ENCODE measurements at places on chromosomes 2 and 18.
A peak's percentile ranks its signal among the peaks of the same experiment; 100 is the strongest.

DNA sequence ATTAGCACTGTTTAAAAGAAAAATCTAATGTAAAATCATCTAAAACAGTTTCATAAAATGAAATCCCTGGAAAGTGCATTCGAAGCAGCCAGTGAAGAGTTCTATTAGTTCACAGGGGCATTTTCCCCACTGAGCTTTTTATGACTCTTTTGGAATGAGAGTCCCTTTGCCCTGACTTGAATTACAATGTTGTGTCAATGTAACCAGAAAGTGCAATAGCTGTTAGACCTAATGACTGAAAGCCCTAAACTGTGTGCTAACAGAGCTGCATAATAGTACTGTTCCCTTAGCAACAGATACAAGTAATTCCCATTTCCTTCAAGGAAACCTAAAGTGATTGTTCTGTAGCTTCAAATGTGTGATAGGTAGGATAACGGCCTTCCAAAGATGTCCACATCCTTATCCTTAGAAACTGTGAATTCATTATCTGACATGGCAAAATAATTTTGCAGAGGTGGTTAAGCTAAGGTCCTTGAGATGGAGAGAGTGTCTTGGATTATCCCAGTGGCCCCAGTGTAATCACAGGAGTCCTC lies 134.4 kb downstream of the L3MBTL4 start:
- no peak for DNase-seq

DNA sequence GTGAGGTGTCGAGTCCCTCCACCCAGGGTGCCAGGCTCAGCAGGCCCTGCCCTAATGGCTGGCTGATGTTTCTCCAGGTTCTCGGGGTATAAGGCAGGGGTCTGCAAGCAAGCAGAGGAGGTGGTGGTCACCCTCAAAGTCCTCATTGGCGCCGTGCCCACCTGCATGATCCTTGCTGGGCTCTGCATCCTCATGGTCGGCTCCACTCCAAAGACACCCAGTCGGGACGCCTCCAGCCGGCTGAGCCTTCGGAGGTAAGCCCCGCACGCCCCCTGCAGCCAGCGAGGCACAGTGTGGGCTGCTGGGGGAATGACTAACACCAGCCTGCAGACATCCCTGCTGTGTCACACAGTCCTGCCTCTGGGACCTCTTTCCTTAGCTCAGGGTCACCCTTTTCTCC lies 14.1 kb downstream of the MFSD2B start:
- DNase-seq: no peak

- no peak for DNase-seq
Measured at GRCh38 chr18:11323359-11323819, 174.0 kb upstream of the PIEZO2 start.

- no peak for DNase-seq
Measured at GRCh38 chr2:143936538-143936847, 583.4 kb downstream of the ZEB2 start.

DNA sequence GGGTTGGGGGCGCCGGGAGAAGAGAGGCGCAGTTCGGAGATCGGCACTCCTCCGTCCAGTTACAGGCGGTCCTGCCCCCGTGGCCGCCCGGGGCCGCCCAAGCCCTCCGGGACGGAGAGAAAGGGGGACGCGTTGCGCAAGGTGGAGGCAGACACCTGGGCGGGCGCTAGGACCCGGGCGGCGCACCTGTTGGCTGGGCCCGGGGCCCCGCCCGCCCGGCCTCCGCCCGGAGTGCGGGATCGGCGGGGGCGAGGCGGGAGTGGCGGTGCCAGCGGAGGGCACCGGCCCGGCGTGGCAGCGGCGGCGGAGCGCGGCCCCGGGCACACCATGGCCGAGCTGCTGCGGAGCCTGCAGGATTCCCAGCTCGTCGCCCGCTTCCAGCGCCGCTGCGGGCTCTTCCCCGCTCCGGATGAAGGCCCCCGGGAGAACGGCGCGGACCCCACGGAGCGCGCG lies at the start of gene SGPP2:
Gene SGPP2 (plus strand): TSS at position 268 of the 453 bp plus-strand sequence. CDS start 60 bp downstream, at position 328.
- DNase-seq: no peak

DNA sequence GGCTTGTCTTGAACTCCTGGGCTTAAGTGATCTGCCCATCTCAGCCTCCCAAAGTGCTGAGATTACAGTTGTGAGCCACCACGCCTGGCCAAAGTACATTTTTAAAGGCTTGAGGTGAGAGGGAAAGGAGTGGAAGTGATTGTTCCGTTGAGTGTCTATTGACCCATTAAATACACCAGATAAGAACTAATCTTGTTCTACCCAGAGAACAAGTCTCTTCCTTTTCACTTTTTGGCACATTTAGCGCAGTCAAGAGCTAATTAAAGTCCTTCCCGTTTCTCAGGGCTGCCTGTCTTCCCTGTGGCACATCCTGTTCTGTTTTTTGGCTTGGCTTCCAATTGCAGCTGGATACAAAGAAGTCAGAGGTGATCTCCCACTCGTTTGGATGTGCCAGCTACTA lies 172.3 kb downstream of the ALPK2 start:
- DNase-seq: no peak

DNA sequence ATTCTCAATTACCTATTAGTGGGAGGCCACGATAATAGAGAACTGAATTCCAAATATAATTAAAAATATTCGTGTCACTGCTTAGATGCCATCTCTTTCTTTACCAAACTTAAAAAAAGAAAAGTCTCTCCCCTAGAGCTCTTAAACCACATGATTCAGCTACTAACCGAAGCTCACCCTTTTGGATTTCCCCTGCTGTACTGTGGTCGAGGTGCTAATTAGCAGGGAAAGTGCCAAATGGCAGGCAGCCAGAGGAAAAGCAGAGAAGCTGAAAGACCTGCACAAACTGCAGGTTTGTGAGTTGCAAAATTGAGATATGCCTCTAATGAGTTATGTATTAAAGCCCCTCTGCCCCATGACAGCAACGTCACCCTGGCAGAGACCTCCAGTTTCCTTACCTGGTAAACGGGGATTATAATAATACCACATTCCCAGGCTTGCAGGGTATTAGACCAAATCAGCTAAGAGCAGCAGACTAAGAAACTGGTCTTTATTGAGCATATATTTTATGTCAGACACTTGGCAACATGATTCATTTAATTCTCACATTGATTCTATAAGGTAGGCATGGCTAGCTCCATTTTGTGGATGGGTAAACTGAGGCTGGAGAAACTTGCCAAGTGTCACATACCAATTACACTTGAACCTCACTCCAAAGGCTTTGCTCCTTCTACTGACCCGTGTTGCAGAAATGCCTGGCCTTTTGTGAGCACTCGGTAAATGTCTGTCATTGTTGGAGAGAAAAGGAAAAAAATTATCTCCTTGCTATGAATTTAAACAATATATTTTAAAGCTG lies 259.7 kb downstream of the LPIN1 start:
- peak; percentile 50 for DNase-seq

- peak; percentile 54 for DNase-seq
Measured at GRCh38 chr2:73823916-73824523, 4.7 kb upstream of the STAMBP start.

DNA sequence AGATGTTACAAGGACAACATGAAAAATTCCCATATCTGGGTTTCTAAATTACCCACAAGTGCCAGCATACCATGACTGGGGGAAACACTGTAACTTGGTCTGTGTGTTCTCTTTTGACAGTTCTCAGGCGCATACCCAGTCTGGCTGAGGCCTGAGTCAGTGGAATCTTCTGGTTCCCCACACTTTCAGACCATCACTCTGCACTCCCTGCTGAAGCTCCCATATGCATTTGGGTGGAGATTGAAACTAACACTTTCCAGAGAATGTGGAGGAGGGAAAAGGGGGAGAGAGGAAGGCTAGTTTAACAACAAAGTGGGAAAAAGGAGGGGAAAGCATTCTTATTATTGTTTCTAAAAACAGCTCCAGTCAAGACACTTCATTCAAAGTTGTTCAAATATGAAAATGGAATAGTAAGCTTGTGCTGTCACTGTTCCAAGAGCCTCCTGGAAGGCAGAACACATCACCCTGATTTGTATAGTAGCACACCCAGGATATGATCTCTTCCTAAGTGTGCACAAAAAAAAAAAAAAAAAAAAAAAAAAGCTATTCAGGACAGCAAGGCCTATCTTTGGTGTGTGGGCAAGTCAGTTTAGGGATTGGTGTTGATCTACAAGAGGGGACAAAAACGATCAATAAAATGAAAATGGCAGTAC lies 48.1 kb upstream of the CTIF start:
- DNase-seq: no peak

DNA sequence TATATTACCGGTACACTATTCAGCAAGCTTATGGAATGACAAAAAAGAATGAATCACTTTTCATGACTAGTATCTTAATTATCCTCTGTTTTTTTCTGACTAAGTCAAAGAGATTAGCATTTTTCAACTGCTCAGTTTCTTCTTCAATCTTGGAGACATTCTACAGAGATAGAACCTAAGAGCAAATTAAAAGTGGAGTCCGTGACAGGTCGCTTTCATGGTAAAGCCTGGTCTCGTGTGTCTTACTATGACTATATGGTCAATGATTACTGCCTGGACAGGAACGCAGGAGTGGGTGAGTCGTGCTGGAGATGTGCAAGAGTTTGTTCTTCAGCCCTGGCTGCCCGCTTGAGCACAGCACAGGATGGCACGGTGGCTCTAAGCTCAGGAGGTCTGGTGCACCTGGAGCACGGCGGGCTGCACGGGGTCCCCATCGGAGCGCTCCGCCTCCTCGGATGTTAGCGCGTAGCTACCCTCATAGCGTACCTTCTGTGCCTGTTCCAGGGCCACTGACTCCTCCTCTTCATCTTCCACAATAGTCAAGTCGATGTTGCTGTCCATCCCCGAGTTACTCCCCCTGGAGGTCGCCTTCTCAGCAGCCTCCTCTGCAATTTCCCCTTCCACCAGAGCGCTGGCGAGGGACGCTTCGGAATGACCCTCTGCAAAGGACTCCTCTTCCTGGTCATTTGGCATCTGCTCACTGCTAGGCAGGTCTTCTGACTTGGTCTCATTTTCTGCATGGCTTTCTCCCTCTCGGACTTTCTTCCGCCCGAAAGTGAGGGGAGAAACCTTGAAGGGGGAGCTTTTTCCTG lies 11.1 kb downstream of the CAVIN2 start:
- DNase-seq: no peak

DNA sequence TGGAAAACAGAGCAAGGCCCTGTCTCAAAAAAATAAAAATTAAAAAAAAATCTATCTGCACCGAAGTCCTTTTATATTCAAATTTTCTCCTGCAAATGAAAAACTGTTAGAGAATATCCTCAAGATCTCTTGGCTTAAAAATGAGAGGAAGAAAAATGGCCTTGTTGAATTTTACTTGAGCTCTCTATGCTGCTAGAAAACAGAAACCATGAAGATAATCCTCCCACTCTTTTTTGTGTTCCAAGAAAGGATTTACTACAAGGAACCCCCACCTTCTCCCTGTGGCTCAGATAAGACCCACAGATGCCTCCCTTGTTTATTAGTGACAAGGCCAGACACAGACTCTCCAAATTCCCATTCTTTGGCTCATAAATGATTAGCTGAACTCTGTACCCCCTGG lies 71.0 kb downstream of the SGPP2 start:
- DNase-seq: no peak

DNA sequence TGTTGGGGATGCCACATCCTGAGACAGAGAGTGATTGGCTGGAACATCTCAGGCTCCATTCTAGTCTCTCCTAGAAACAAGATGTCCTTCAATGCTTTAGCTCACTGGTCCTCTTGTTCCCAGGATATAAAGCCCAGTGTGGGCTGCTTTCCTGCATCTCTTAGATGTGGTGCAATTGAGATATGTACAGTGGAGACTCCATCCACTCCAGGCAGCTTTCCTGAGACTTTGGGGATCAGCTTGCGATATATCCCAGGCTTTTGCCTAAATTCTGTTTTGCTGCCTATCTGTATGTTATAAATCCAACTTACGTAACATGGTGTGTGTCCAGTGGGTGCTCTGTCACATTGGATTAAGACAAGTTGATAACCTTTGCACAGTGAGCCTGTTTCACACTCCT lies 264.9 kb downstream of the SUCLG1 start:
- DNase-seq: no peak

GRCh38 chr2:214652473-214652872 lies 157.0 kb downstream of the BARD1 start:
- DNase-seq: no peak

DNA sequence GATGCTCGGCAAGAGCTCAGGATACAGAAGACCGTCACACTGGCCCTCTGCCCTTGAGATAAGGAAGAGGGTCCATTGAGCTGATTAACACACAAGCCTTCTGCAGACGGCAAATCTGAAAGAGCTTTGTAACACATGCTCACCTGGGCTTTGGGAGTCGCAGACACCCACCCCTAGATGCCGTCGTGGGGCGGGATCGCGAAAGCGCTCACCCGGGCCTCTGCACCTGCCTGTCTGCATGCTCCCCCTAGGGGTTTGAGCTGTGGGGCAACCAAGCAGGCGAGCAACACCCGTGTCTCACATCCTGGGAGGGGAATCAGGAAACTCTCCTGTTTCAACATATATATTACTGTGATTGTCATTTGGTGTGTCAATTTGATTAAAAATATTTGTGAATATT lies 99.8 kb upstream of the KCNH7 start:
- no peak for DNase-seq

DNA sequence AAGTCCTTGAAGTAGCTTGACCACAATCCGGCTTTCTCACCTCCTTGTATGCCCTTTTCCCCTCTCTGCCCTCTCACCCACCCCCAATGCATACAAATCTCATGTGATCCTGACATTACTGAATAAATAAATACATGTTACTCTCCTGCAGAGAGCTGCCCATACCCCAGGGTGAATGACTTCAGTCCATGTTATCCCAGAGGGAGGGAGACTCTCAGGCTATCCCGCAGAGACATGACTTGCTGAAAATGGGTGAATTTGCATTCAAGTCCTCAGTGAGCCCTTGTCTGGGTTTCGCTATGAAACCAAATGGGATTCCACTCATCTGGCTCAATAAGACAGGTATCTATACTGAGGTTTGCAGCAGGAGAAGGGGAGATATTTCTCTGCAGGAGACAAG lies 168.5 kb downstream of the FHOD3 start:
- no peak for DNase-seq

- no peak for DNase-seq
Measured at GRCh38 chr2:113822087-113822815, 65.8 kb upstream of the SLC35F5 start.

- DNase-seq: peak; percentile 58
Measured at GRCh38 chr2:59301466-59302402, 1060.6 kb upstream of the FANCL start.

DNA sequence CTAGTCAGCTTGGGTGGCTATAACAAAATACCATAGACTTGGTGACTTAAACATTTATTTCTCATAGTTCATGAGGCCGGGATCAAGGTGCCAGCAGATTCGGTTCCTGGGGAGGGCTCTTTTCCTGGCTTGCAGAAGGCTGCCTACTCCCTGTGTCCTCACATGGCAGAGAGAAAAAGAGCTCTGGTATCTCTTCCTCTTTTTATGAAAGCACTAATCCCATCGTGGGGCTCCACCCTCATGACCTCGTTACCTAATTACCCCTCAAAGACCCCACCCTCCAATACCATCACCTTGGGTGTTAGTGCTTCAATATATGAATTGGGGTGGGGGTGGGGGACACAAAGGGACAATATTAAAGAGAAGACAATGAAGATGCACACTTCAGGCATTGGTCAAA lies 67.1 kb upstream of the CCBE1 start:
- DNase-seq: no peak

DNA sequence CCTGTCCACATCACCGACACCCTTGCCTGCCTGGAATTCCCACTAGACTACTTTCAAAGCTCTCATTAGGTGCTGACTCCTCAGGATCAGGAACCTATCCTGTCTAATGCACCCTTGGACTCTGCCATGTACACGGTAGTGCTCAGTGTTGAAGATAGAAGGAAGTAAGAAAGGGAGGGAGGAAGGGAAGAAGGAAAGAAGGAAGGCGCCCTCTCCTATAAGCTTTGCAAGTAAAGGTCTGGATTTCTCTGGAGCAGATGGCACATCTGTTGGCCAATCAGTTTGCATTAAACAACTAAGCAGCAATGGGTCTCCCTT lies 45.3 kb downstream of the SCTR start:
- DNase-seq: no peak
